CD8-positive, alpha-beta memory T cell (primary cell): ENCODE measurements at places on chromosomes 2 and 18.

DNA sequence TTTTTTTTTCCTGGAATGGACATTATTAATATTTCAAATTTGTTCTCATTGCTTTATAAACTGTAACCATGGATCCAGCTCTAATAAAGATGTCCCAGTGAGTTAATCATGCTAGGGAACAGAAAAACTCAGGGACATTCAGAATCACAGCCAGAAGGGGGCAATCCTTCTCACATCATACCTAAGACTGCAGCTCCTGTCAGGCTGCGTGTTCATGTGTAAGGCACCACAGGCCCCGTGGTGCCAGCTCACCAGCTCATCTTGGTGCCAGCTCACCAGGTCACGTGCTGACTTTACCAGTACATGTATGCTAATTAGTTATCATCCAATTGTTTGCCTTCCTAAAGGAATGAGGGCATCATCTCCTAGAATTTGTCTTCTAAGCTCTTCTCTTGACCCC, 84.7 kb upstream of the NEDD4L start:
- DNase-seq = no peak
- no peaks in the 10 kb centered on the region for H3K4me1 ChIP-seq
- H3K27ac ChIP-seq = no peak overlapping the region
- no peaks in the 10 kb centered on the region for H3K36me3 ChIP-seq
- H3K4me3 ChIP-seq = no peak overlapping the region

GRCh38 chr2:187447336-187447735, 716 bp downstream of the CALCRL start:
- H3K27ac ChIP-seq = no peak overlapping the region
- no peaks in the 10 kb centered on the region for H3K4me1 ChIP-seq
- H3K4me3 ChIP-seq = no peak overlapping the region
- H3K36me3 ChIP-seq = no peaks in the 10 kb centered on the region
- no peak for DNase-seq

DNA sequence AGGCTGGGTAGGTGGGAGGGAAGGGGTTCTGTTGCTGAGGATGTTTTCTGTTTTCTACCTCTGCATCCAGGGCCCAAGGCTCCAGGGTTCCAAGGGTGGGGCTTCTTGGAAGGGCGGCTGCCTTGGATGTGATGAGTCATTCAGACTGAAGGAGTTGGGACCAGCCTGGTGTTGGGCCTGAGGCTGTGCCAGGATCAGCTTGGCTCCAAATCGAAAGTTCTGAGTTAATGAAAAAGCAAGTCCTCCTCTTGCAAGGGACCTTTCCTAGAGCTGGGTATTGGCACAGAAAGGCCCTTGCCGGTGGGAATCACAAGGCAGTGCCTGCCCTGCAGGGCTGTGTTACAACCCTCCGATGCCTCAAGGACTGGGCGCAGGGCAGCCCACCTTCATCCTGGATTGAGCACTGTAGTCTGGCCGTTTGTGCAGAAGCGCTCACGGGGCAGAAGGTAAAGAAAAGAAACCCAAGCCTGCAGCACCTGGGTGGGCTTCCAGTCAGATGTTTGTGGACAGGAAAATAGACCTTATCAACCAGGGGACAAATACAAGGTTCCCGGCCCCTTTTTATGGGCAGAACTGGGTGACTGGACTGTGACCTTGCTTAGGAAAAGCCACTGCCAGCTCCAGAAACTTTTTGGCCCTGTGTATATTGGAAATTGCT, 52.5 kb upstream of the MCFD2 start:
- H3K4me3 ChIP-seq = no peak overlapping the region
- H3K4me1 ChIP-seq = no peaks in the 10 kb centered on the region
- H3K36me3 ChIP-seq = no peaks in the 10 kb centered on the region
- no peaks in the 10 kb centered on the region for H3K27me3 ChIP-seq
- peak overlapping the region; percentile 38 for H3K27ac ChIP-seq

- H3K4me3 ChIP-seq = no peak overlapping the region
- no peaks in the 10 kb centered on the region for H3K36me3 ChIP-seq
- no peak overlapping the region for H3K27ac ChIP-seq
- H3K27me3 ChIP-seq = no peaks in the 10 kb centered on the region
Measured at GRCh38 chr2:19759880-19760279, 141.9 kb downstream of the TTC32 start.

DNA sequence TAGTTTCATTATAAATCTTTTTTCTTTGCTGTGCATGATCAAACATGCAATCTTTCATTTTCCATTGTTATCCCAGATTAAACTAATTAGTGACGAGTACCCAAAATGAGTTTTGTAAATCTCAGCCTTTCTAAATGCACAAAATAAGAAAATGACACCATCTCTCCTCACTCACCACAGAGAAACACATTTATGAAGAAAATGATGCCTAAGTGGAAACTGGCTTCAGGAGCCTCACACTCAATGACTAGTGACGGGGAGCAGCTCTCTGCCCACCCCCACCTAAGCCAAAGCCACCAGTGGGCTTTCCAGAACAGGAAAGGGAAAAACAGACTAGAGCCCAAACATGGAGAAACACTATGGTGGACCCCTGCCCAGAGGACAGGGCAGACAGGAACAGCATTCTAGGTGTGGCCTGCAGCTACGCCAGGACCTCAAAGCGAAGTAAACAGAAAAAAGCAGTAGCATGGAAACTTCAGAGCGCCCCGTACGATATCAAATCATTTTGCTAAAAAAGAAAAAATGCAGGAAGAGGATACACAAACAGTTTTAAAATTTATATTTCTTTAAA, 113.5 kb downstream of the RBMS1 start:
- no peak overlapping the region for H3K27ac ChIP-seq
- no peak overlapping the region for H3K4me3 ChIP-seq
- no peaks in the 10 kb centered on the region for H3K36me3 ChIP-seq
- H3K4me1 ChIP-seq = peaks cover 66% of the 10 kb centered on the region
